Dermis microvascular lymphatic vessel endothelial cell (primary cell): ENCODE measurements at places on chromosomes 6 and 20. TPM values are rescaled to one million over a fixed set of nuclear protein-coding genes. Genes with fewer than 3 reads are reported as not detected.

FOXC1 gene
- total RNA-seq = 2.8 and 5.3 TPM in 2 replicates

SYNDIG1 gene
- total RNA-seq = not detected in 2 replicates

CRISP2 gene
- total RNA-seq = not detected in 2 replicates

C20orf141 gene
- total RNA-seq = not detected in 2 replicates

DEFB124 gene
- not detected in 2 replicates for total RNA-seq

FOXA2 gene
- total RNA-seq = not detected in 2 replicates

CPXM1 gene
- total RNA-seq = 0.13 and 0.63 TPM in 2 replicates

ZC3H12D gene
- total RNA-seq = under 0.01 TPM in 2 replicates

DAAM2 gene
- total RNA-seq = 0.13 and 0.25 TPM in 2 replicates
